Hepatocyte (in vitro differentiated cells): ENCODE measurements at places on chromosomes 16 and 17.

DNA sequence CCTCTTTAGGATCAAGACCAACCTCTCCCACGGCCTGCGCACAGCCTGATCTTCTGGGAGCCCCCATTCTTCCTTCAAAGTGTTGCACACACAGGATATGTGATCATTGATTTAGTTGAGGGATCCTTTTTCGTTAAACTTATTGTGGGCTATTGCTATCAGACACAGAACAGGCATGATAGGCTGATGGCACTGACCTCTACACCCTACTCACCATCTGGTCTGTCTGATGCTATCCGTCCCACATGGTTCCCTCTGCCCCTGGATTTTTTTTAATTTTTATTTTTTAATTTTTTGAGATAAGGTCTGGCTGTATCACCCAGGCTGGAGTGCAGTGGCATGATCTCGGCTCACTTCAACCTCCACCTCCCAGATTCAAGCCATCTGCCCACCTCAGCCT is 19.2 kb upstream of the LITAF start:
- DNase-seq = no peak

DNA sequence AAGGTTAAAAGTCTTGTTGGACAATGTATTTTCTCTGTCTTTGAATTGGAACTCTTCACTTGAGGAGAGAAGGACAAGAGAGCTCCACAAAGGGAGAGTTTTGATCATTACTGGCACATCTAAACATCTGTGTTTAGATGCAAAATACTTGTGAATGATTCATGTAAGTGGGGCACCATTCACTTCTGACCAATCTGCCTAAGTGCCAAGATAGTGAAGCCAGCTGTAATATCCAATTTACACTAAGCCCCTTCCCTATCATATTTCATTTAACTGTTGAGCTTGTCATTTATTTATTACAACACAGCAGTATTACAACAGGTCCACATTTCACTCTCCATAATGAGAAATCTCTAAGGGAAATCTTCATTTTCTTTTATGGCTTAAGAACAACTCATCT is 832.3 kb upstream of the GOT2 start:
- no peak for DNase-seq

- DNase-seq = peak; percentile 35
Measured at GRCh38 chr17:1227917-1228780, 42.1 kb upstream of the BHLHA9 start.

DNA sequence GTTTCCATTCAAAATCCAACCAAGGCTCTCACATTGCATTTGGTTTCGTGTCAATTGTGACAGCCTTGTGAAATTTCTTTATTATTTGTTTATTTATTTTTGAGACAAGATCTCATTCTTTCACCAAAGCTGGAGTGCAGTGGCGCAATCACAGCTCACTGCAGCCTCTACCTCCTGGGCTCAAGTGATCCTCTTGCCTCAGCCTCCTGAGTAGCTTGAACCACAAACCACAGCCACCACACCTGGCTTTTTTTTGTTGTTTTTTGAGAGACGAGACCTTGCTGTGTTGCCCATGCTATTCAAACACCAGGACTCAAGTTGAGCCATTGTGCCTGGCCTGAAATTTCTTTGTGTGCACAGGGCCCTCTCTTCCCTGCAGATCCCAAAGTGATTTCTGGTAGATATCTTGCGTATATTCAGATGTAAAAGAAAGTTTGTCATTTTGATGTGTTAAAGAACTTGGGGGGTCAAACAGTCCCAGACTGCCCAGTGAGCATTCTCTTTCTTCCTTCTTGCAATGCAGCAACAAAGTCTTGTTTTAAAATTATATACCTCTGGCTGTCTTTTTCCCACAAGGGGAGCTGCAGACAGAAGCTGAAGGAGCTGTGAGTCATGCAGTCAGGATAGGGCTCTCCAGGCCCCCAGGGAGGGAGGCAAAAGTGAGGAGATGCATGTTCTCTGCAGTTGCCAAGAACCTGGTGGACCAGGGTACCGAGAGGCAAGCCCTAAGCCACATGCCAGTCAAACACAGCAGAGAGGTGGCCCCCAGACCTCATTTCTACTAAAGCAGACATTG is 15.5 kb upstream of the USP22 start:
- peak; percentile 48 for DNase-seq

DNA sequence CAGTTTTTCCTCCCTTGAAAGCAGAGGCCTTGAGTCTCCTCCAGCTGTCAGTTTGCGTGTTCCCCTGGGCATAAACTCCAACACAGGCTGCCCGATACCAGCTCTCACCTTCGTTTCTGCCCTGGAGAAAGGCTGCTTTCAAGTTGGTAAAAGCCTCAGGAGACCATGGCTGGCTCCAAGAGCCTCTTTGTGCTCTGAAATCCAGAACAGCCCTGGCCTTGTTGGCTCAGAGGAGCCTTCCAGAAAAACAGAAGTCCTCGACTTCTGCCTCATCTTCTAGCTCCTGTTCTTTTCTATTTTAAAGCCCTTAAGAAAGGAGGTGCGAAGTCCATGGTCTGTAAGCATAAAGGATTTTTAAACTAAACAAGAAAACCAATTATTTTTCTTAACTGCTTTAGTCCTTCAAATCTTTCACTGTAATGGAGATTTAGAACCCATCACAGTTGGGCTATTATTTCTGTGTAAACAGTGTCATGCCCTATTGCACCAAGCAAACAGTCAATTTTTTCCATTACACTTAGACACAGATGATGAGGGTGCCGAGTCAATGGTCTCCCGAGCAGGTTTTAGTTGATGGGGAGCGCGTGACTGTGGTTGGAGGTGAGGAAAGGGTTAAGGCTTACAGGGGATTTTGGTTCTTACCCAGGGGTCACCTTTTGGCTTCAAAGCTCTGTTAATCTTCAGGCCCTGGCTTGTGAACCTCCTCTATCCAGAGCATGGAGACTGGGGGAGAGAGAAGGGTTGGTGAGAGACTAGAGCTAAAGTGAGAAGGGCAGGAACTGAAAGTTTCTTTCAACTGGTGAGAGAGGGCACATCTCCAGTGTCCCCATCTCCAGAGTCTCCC is 212.8 kb downstream of the MSI2 start:
- DNase-seq = no peak

GRCh38 chr17:77254951-77255825 is 114.4 kb downstream of the SEC14L1 start:
- peak; percentile 74 for DNase-seq

- DNase-seq = no peak
Measured at GRCh38 chr16:55055262-55055661, 124.6 kb downstream of the IRX5 start.

DNA sequence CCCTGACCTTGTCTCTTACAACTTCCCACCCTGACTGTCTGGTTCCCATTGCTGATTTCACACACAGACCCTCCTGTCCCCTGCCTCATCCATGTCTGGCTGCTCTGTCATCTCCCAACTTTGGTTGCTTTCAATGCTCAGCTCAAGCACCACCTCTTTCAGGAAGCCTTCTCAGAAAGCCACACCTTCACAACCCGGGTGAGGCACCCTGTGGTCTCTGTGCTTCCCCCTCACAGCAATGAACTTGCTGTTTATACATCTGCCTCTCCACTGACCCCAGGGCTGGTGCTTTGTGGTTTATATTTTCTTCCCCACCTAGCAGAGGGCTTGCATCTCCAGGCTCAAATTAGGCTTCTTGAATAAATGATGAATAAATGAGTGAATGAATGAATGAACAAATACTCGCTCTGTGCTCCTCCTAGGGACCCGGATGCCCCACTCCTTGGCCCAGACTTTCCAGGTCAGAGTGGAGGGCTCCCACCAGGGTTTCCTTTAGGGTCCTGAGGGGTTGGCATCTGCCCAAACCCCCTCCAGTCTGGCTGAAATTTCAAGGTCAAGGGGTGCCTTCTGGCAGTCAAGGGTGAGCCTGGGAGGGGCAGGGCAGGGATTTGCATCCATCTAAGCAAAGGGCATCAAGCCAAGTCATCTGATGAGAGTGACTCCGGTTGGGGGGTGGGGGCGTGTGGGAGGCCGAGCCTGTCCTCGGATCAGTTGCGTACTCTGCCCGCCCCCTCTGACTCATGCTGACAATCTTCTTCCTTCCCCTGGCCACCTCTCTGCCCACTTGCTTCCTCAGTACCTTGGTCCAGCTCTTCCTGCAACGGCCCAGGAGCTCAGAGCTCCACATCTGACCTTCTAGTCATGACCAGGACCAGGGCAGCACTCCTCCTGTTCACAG is at the start of gene ITGAX:
ITGAX (plus strand) TSS at position 783 of the 898 bp plus-strand sequence; CDS start at position 862, 79 bp downstream.
- peak; percentile 62 for DNase-seq

GRCh38 chr16:79067600-79067999 is 532.9 kb downstream of the MAF start:
- DNase-seq = no peak

DNA sequence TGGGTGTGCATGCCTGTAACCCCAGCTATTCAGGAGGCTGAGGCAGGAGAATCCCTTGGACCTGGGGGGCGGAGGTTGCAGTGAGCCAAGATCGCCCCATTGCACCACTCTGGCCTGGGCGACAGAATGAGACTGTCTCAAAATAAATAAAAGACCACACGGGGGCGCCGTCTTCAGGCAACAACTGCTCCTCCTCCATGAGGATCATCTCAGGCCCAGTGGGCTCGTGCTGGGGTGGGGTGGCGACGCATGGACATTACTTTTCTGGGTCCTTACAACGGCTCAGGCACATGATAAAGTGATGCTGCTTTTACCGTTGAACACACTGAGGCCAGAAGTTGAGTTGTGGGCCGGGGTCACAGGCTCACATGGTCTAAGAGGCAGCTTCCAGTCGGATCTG is 56.2 kb downstream of the PRMT7 start:
- DNase-seq = peak; percentile 60

- DNase-seq = peak; percentile 23
Measured at GRCh38 chr17:35373984-35374765, 754 bp upstream of the SLFN11 start.

GRCh38 chr17:50765454-50766221 is 1.7 kb downstream of the ANKRD40CL start:
- DNase-seq = no peak

DNA sequence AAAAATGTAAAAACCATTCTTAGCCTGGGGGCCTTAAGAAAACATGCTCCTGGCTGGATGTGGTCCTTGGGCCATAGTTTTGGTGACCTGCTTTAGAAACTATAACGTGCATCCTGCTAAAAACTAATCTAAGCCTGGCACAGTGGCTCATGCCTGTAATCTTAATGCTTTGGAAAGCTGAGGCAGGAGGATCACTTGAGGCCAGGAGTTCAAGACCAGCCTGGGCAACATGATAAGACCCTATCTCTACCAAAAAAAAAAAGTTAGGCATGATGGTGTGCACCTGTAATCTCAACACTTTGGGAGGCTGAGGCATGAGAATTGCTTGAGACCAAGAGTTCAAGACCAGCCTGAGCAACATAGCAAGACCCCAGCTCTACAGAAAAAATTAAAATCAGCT is 183.8 kb upstream of the CHMP6 start:
- DNase-seq = no peak

DNA sequence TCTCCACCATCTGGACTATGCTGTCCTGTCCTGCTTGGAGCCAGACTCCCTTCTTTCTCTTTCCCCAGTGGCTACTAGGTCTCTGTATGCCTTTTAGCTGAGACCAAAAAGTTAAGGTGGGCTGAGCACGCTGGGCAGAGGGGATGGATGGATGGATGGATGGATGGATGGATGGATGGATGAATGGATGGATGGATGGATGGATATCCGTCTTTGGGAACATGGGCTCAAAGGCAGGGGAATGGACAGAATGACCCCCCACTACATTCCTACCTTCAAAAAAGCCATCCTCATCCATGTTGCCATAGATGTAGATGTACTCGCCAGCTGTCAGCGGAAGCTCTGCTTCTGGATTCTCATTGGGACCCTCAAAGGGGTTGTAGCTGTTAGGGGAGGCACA is 12.8 kb downstream of the TSPOAP1 start:
- no peak for DNase-seq

GRCh38 chr16:84577034-84577803 is 40.7 kb downstream of the COTL1 start:
- DNase-seq = no peak

- no peak for DNase-seq
Measured at GRCh38 chr16:15572329-15573001, 70.5 kb downstream of the MARF1 start.

DNA sequence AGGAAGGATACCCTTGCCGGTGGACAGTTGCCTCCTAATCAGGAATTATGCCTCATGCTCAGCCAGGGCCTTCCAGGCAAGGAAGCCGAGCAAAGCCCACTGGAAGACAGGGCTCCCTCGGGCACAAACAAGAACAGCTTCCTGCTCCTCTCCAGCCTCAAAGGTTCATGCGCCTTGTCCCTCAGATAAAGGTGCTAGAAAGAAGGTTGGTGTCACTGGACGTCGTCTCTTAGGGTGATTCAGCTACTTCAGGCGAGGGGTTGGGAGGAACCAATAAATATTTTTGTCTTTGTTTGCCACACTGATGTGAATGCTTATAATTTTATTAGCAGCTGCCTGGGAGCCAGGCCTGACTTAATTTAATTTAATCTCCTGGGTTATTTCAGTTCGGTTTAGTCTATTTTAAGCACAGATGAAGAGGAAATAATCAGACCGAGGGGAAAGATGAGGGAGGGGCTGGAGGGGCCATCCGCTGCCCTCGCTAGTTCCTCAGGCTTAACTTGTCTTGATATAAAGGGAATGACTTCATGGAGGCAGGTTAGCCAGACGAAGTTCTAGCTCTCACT is 171.8 kb upstream of the CACNG5 start:
- DNase-seq = no peak

GRCh38 chr17:61230972-61231820 is 168.4 kb upstream of the TBX2 start:
- no peak for DNase-seq

DNA sequence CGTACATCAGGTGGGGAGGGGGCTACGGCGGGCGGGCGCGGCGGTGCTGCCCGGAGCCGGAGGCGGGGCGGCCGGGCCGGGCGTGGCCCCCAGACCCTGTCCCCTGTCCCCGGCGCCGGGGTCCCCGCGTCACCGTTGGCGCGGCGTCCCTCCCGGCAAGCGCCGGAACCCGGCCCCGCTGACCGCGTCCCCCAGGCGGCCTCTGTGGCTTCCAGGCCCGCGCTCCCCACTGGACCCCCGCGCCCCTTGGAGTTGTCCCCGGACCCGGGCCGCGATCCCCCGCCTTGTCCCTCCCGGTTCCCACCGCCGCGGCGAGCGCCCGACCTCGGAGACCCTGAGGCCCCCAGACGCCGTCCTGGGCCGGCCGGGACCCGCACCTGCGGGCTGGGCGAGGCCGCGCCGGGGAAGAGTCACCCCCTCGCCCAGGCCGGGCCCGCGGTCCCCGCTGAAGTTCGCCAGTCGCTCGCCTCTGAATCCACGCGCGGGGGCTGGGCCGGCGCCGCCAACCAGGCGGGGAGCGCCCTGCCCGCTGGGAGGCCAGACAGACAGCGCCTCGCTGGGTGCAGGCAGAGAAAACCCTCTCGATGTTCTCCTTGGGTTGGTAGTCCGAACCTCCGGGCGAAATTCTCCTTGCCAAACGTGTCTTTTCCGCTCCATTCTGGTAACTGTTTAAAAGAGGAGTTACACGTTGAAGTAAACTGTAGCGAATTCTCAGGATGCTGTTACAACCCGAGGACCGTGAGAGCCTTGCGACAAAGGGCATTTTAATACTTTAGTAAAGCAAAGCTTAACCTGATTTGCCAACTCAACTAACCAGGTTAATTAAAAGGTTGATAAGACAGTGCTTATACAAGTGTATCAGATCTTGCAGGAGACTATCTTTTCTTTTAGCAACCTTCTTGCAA is 761 bp downstream of the GAN start:
- peak; percentile 81 for DNase-seq
